Right ventricle myocardium inferior (tissue), 1 donor: ENCODE measurements at places on chromosomes 3 and 15. TPM values are rescaled to one million over a fixed set of nuclear protein-coding genes. Genes with fewer than 3 reads are reported as not detected.

Gene LRRC49
- total RNA-seq = 70.9 TPM

Gene PP2D1
- total RNA-seq = not detected

DNA sequence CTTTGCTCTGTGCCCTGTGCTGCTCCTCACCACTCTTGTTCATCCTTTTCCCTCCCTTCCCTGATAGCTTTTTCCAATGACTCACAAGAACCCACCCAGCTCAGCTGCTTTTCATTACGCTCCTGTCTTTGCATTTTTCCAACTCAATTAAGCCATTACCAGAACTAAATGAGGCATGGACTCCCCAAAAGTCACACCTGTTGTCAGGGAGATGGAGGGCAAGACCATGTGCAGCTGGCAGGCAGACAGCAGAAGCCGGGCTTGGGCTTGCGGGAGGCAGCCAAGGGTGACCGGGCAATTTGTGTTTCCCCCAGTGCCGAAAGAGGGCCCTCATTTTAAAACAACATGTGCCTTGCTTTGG, 64.3 kb downstream of the CASR start:
- DNase-seq = no peak

GRCh38 chr3:43997788-43998369, 243.8 kb upstream of the TOPAZ1 start:
- DNase-seq = no peak

Gene CD86
- 4.2 TPM for total RNA-seq

Gene STAB1
- total RNA-seq = 88.1 TPM

Gene PARP16
- 4.9 TPM for total RNA-seq

Gene LDHAL6B
- not detected for total RNA-seq

- no peak for DNase-seq
These were observed 18.5 kb downstream of the DENND4A start for GRCh38 chr15:65773386-65774111.

Gene TIGIT
- total RNA-seq = not detected

DNA sequence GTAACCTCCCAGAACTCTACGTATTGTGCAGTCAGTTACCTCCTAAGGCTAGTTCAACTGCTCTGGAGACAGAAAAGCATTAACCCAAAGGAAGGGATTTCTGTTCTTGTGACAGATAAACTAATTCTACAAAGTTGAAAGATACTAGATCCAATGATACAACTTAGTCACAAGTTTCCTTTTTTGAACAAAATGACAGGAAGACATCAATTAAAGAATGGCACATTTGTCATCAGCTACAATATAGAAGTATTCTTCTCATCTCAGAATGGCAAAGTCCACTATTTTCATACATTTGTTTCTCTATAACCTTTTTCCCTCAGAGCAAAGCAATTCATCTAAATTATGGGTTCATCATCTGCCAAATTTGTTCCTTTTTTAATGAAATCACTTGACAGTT, 43.7 kb downstream of the ISL2 start:
- no peak for DNase-seq

Gene STRA6
- total RNA-seq = not detected
